ENCODE measurements at places on chromosomes 6 and 20.

DNA sequence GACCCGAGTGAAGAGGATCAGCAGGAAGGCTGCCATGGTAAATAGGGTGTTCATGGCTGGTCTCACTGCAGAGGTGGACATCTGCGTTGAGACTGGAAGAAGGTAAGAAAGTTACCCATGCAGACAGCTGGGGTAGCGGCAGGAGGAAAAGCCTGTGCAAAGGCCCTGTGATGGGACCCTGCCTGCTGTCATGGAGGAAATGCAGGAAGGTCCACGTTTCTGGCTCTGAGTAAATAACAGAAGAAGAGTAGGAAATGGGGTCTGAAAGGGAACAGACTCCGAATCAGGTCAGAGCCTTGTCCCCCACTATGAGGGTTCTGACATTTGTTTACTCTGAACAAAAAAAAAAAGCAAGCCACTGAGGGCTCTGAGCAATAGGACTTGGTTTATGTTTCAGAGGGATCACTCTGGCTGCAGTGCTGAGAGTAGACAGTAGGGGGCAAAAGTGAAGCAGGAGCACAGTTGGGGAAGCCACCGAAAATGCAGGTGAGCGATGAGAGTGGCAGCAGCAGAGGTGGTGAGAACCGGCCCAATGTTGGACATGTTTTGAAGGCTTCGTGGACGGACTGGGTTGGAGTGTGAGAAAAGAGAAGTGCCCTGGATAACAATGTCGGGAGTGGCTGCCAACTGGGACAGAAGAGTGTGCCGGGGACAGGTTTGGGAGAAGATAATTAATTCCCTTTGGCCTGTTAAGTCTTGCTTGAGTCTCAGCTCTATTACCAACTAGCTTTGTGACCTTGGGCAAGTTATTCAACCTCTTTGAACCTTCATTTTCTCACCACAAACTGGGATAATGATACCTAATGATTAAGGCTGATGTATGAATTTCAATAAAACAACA lies 57.9 kb upstream of the MAP7 start:
- DNase-seq: peak; percentile 57

DNA sequence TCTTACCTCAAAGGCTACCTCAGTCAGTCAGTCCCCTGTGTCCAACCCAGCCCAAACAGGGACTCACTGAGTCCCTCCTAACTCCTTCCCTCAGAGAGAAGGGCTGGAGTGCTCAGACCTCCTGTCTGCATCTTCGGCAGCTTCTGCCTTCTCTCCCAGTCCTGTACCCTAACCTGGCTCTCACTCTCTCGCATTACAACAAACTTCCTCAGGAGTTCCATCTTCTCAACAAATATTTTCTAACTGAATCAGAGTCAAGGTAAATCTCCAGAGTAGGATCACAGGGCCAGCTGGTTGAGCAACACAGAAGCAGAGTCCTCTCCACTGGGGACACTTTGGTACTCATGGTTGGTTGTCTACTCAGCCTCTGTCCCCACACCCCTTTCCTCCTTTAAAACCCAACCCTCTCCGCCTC lies 92.3 kb downstream of the MRPL14 start:
- no peak for DNase-seq

DNA sequence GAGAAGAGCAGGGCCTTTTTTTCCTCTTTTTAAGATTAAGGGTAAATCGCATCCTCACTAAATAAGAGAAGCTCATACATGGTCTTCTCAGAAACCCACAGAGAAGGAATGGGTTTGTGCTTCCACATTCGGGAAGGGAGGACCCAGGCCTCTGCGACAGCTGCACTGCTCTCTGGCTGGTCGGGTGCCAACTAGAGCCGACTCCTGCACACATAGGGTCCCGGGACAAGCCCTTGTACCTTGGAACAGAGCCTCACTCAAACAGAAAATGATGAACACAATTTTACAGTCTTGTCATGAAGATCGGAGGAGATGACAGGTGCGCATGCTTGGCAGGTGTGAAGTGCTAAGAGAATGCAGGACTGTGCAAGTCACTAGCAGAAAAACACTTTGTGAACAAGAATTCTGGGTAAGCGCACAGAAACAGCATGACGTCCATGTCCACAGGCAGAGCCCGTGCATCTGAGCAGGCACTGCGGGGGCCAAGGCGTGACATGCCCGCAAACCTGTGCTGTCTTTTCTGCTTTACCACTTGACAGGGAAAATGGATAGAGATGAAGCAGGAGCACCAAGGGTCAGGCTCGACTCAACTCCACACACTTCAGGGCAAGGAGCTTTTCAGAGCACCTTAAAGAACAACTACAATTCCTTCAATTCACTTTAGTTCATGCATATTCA lies 101.0 kb upstream of the MPC1 start:
- DNase-seq: no peak

DNA sequence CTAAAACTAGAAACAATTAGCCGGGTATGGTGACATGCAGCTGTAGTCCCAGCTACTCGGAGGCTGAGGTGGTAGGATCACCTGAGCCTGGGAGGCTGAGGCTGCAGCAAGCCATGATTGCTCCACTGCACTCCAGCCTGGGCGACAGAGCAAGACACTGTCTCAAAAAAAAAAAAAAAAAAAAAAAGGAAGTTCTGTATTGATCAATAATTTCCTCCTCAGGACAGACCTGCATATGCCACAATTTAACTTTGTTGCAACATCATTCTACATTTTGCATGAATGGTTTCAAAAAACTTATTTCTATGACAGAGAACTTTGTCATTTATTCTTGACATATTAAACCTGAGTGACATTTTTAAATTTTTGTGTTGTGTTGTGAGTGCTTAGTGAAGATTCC lies 5.5 kb downstream of the DNAJC5 start:
- DNase-seq: no peak

DNA sequence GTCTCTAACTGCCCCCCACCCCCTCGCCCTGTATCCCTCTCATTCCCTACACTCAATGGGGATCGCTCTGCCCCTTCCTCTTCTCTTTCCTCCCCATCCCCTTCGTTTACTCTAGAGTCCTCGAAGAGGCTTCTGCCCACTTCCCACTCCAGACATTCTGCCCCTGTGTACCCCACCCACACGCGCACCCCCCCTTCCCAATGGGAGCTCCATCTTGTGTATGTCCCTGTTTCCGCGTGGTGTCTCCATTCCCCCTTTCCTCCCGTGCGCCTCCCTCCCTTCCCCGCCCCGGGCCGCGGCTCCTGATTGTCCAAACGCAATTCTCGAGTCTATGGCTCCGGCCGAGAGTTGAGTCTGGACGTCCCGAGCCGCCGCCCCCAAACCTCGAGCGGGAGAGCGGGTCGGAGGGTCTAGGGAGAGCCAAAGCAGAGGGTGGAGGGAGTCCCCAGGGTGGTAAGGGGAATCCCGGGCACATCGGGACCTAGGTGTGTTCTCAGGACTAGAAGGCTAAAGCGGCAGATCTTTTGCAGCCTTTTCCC lies 679 bp upstream of the RING1 start:
- no peak for DNase-seq

GRCh38 chr20:34472246-34472925 lies 43.8 kb upstream of the DYNLRB1 start:
- DNase-seq: no peak

DNA sequence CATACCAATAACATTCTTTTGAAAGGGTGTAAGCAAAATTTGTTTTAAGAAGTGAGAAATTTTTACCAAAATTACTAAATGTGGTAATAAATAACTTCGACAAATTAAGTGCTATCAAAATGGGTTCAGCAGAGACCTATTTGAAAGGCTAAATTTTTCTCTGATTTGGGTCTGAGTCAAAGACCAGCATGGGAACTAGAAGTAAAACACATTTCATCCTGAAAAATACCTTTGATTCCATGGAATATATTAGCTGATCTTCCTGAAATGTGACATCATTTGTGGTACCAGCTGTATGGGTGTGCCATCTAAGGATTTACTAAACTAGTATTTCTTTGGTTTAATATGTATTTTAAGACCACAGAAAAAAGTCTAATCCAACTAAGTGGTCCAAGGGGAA lies 63.6 kb downstream of the BLOC1S5 start:
- DNase-seq: no peak

DNA sequence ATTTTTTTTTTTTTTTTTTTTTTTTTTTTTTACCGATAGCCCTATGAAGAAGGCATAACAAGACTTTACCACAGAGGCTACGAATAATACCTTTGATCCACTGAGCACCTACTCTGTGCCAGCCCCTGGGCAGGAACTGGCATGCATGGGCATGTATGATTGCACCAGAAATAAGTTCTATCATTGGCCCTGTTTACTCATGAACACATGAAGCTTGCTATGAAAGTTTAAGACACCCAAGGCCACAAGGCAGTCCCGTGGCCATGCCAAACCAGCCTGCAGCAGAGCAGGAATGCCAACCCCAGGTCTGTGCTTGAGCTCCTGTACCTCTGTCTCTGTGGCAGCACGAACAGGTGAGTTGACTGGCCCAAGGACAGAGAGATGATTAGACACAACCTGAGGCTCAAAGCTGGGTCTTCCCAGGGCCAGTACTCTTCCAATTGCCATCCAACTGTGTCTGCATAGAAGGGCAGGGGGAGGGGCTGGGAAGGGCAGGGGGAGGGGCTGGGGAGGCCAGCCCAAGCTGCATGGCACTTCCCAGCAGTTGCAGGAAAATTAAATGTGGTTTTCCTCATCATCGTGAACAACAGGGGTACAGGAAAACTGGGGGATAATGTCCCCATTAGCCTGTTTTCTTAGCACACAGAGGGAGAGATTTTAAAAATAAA lies 63.5 kb downstream of the LRFN2 start:
- DNase-seq: no peak

DNA sequence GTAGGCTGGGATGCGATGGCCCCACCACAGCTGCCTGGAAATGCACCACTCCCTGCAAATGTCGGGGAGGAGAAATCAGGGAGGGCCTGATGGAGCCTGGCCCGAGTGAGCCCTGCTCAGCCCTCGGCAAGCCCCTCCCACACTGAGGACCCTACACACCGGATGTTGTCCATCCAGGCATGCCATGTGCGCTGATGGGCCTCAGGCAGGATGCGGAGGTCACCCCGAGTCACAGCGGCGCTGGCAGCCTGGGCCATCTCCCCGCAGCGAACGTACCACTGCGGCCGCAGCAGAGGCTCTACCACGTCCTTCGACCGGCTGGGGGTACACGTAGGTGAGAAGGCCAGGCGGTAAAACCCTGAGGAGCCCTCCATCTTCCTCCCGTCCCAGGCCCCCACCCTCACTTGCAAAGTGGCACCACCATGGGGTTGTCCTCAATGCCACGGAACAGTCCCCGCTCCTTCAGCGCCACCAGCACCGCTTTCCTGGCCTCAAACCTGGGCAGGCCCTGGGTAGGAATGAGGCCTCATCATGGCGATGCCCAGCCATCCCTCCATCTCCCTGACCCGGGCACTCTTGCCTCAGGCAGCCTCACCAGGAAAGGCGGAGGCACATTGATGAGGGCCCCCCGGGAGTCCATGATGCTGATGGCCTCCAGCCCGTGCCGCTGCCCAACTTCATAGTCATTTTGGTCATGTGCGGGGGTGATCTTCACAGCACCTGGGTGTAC lies 5.2 kb upstream of the VWA7 start:
- no peak for DNase-seq

GRCh38 chr6:1842334-1842733 lies 232.6 kb downstream of the FOXC1 start:
- DNase-seq: no peak

DNA sequence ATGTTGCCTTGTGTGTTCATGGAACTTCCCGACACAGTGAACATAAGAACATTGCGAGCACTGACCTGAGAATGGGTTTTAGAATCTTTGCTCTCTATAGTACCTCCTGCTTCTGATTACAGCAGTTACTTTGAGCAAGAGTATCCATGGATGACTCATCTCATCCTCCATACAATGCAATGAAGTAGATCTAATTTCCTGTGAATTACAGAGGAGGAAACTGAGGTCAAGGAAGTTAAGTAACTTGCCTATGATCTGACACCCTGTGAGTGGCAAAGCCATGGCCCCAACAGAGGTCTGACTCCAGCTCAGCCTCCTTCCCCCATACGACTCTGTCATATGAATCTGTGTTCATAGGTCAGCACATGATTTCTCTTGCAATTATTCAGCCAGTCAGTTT lies 518.1 kb downstream of the TFAP2A start:
- DNase-seq: no peak

GRCh38 chr6:118135371-118135770 lies 228.3 kb downstream of the SLC35F1 start:
- no peak for DNase-seq

DNA sequence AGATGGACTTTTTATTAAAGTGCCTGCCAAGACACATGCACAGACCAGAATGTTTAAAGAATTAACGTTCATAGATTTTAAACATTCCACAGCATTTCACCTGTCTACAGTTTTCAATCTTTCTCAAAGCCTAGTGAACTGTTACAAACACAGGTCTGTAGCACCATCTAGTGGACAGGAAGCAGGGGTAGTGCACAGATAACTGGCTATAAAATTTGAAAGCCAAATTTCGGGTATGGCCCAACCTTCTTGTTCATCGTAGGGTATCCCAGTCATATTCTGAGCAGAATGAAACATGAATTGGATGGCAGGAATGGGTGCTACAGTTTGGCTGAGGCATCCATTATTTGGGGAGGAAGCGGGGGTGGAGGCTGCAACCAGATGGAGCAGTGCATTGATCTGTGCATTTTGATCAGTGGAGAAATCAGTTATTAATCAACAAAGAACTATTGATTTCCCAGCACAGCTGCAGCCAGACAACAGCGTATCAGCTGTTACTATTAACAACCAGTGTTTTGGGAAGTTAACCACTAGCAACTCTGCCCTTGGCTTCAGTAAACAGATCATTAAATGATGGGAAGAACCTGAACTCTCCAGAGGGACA lies 56.1 kb upstream of the B3GAT2 start:
- no peak for DNase-seq

- no peak for DNase-seq
Measured at GRCh38 chr6:135519348-135519747, 21.8 kb upstream of the AHI1 start.

GRCh38 chr20:49037962-49038387 lies 8.1 kb upstream of the CSE1L start:
- no peak for DNase-seq

DNA sequence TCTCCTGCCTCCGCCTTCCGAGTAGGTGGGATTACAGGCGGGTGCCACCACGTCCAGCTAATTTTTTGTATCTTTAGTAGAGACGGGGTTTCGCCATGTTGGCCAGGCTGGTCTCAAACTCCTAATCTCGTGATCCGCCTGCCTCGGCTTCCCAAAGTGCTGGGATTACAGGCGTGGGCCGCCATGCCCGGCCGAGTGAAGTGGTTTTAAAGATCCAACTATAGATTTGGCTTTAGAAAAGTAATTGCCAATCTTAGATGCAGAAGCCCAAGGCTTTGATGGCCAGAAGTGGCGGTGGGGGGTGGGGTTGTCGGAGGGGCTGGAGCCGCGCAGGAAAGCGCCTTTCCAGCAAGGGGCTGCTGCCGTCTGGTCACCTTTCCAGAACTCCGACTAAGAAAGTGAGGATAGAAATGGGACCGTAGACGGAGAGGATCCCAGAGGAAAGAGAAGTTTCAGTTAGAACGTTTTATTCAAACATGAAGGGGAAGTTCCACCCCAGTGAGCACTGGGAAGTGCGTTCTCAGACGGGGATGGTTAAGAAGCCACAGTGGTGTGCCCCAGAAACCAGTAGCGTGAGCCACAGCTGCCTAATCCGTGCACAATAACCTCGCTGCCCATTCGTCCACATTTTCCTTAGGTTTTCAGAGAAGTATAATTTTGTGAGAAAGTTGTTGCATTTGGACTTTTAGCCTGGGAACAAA lies 69.7 kb downstream of the DLL1 start:
- no peak for DNase-seq

- no peak for DNase-seq
Measured at GRCh38 chr6:156773476-156773875, 3.7 kb upstream of the ARID1B start.

- DNase-seq: no peak
Measured at GRCh38 chr6:90226257-90226656, 70.4 kb downstream of the BACH2 start.

- DNase-seq: no peak
Measured at GRCh38 chr6:125231574-125232343, 70.0 kb downstream of the HDDC2 start.
